Endodermal cell (in vitro differentiated cells): ENCODE measurements at places on chromosomes 5 and 9. TPM values are rescaled to one million over a fixed set of nuclear protein-coding genes. Genes with fewer than 3 reads are reported as not detected.

GRCh38 chr5:87258507-87258906 is 9.2 kb upstream of the RASA1 start:
- no peak for DNase-seq
- no peak overlapping the region for H3K4me3 ChIP-seq
- no peaks in the 10 kb centered on the region for H3K4me1 ChIP-seq
- H3K27me3 ChIP-seq = no peaks in the 10 kb centered on the region

ZNF782 gene
- total RNA-seq = 5.0 to 10.9 TPM (median 7.3 TPM) in 3 replicates

DNA sequence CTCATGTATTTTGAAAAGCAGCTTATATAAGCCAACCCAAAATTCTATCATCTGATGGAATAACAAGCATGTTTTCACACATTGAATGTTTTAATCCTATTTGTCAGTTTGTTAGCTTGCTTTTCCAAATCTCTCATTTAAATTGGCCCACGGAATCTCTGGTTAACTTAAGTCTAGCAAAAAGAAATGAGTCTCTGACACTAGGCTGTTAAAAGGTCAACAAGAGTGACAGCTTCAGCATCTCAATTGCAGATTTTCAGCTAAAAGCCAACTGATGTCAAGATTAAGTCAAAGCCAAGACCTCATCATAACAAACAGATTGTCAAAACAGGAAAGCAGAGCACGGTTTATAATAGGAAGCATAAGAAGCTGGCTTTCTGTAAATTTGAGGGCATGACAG is 49.4 kb upstream of the CDH9 start:
- no peak overlapping the region for H3K4me3 ChIP-seq
- DNase-seq = no peak
- no peak overlapping the region for H3K27ac ChIP-seq
- no peaks in the 10 kb centered on the region for H3K4me1 ChIP-seq

SPACA9 gene
- 3.4 to 5.4 TPM (median 3.4 TPM) in 3 replicates for total RNA-seq

GRCh38 chr5:84327591-84327990 is 57.1 kb downstream of the EDIL3 start:
- H3K27me3 ChIP-seq = no peaks in the 10 kb centered on the region
- no peaks in the 10 kb centered on the region for H3K4me1 ChIP-seq
- no peaks in the 10 kb centered on the region for H3K36me3 ChIP-seq

MARCHF6 gene
- 149 to 172 TPM (median 157 TPM) in 3 replicates for total RNA-seq

GRCh38 chr9:3018691-3019230 is 174.9 kb upstream of the PUM3 start:
- no peaks in the 10 kb centered on the region for H3K27me3 ChIP-seq
- no peaks in the 10 kb centered on the region for H3K4me1 ChIP-seq
- no peak for DNase-seq
- H3K36me3 ChIP-seq = no peaks in the 10 kb centered on the region
- H3K4me3 ChIP-seq = no peak overlapping the region

PCA3 gene
- not detected in 2 replicates for total RNA-seq

- peaks cover 11% of the 10 kb centered on the region for H3K4me1 ChIP-seq
- no peak overlapping the region for H3K4me3 ChIP-seq
- no peaks in the 10 kb centered on the region for H3K36me3 ChIP-seq
- H3K27ac ChIP-seq = no peak overlapping the region
Measured at GRCh38 chr5:150338546-150338945, 19.0 kb upstream of the TCOF1 start.

DNA sequence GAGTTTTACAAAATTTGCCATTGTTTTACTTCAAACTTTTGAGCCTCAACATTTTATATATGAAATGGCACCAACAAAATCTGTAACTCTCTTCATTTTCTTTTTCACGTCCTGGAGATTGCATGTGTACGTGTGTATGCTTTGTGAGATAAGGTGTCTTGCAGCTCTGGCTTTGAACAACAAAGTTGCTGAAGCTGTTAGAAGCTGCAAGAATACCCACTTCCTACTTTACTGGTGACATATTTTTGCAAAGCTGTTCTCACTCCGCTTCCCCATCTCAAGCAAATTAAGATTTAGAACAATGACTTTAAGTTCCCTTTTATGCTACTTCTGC is 41.8 kb downstream of the FYB1 start:
- H3K4me3 ChIP-seq = no peak overlapping the region
- H3K27ac ChIP-seq = no peak overlapping the region
- no peak for DNase-seq
- no peaks in the 10 kb centered on the region for H3K27me3 ChIP-seq
- no peaks in the 10 kb centered on the region for H3K4me1 ChIP-seq

- H3K4me1 ChIP-seq = no peaks in the 10 kb centered on the region
- H3K4me3 ChIP-seq = no peak overlapping the region
- H3K27me3 ChIP-seq = no peaks in the 10 kb centered on the region
Measured at GRCh38 chr5:111945535-111945934, 188.5 kb upstream of the NREP start.

CDX1 gene
- not detected in 3 replicates for total RNA-seq

GRCh38 chr9:114033397-114034103 is 44.5 kb downstream of the AMBP start:
- H3K4me3 ChIP-seq = no peak overlapping the region
- H3K27me3 ChIP-seq = no peaks in the 10 kb centered on the region
- DNase-seq = peak; percentile 87
- H3K36me3 ChIP-seq = peaks cover 43% of the 10 kb centered on the region

GRCh38 chr9:108787690-108788048 is 68.1 kb downstream of the ACTL7B start:
- H3K27ac ChIP-seq = no peak overlapping the region
- no peaks in the 10 kb centered on the region for H3K36me3 ChIP-seq
- no peak for DNase-seq
- H3K4me1 ChIP-seq = no peaks in the 10 kb centered on the region
- no peak overlapping the region for H3K4me3 ChIP-seq

GRCh38 chr5:180860273-180860886 is 696 bp downstream of the ZFP62 start:
- no peaks in the 10 kb centered on the region for H3K4me1 ChIP-seq
- H3K36me3 ChIP-seq = peaks cover 14% of the 10 kb centered on the region
- H3K27ac ChIP-seq = peak overlapping the region; percentile 73

C9orf50 gene
- not detected in 3 replicates for total RNA-seq

GRCh38 chr5:134290443-134290842 is 64.6 kb upstream of the PPP2CA start:
- no peak for DNase-seq
- no peak overlapping the region for H3K4me3 ChIP-seq
- H3K36me3 ChIP-seq = no peaks in the 10 kb centered on the region
- H3K4me1 ChIP-seq = no peaks in the 10 kb centered on the region
- H3K27me3 ChIP-seq = no peaks in the 10 kb centered on the region

DNA sequence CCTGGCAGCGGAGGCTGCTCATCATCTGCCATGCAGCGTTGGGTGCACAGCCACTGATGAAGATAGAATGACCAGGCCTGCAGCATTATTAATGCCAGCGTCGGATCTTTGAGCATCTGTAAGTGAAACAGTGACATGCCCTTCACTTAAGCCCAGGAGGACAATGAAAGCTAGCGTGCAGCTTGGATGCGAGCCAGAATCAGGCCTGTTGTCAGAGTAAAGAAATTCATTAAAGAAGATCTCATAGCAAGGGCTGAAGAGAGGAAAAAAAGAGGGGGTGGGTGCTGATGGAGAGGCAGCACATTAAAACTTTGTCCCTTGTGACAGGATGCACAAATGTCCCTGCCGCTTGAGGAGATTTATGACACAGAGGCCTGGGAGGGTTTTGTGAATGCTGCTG is 186.1 kb upstream of the MAST4 start:
- H3K27me3 ChIP-seq = no peaks in the 10 kb centered on the region
- no peak for DNase-seq
- no peaks in the 10 kb centered on the region for H3K4me1 ChIP-seq
- no peaks in the 10 kb centered on the region for H3K36me3 ChIP-seq
- no peak overlapping the region for H3K4me3 ChIP-seq

DNA sequence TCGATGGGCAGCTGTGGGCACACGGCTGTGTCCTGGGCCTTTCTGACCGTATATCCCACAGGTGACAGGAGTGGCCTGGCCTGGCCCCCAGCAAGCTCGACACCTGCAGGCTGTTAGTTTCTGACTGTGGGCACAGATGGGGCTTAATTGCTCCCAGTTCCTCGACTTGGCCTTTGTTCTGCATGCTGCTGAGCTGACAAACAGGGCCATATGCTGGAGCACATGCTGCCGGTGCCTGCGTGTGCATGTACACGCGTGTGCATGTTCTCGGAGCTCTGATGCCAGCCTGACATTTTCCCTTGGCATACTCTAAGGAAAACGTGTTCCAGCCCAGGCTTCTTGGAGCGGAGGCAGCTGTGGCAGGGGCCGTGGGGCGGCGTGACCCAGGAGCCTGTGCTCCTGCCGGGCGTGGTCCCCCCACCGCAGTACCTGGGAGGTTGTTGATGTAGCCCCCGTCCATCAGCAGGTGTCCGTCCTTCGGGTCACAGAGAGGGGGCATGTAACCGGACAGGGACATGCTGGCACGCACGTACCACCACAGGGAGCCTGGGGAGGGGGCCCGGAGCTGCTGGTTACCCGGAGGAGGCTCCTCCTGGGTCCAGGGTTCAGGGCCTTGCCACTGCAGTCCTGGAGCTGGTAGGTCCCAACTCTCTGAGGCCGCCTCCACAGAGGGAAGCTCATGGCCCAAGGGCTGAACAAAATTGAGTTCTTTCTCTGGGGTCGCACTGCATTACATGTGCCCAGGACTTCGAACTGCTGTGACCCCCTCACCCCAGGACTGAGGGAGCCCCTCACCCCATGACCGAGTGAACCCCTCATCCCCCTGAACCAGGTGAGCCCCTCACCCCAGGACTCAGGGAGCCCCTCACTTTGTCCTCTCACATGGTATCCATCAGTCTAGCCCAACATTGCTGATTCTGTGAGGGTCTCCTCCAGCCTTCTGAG is 4.1 kb upstream of the NSMF start:
- no peak overlapping the region for H3K4me3 ChIP-seq
- H3K27ac ChIP-seq = no peak overlapping the region
- H3K4me1 ChIP-seq = no peaks in the 10 kb centered on the region
- no peaks in the 10 kb centered on the region for H3K27me3 ChIP-seq
- no peaks in the 10 kb centered on the region for H3K36me3 ChIP-seq
- DNase-seq = no peak

DNM1 gene
- 40.6 and 55.8 TPM in 2 replicates for total RNA-seq

DNA sequence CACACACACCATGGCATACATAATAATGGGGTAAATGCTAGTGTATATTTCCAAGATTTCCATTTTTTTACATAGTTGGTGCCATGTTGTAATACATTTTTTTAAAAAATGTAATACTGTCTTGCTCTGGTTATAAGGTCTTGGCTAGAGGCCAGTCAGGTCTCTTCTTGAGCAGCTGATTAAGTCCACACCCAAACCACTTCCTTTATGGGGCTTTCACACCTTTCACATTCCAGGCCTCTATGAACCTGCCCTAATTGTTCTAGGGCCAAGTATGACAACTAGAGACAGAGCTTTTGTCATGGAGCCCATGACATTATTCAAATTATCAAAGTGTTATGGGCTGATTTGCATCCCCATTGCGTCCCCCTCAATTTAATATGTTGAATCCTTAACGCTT is 495.6 kb upstream of the CTNND2 start:
- no peaks in the 10 kb centered on the region for H3K36me3 ChIP-seq
- H3K4me1 ChIP-seq = no peaks in the 10 kb centered on the region
- no peak for DNase-seq
- no peak overlapping the region for H3K4me3 ChIP-seq
- no peak overlapping the region for H3K27ac ChIP-seq

GRCh38 chr5:111781200-111781599 is 24.2 kb upstream of the NREP start:
- peaks cover 7% of the 10 kb centered on the region for H3K4me1 ChIP-seq
- no peak for DNase-seq
- H3K4me3 ChIP-seq = no peak overlapping the region
- no peak overlapping the region for H3K27ac ChIP-seq

DNA sequence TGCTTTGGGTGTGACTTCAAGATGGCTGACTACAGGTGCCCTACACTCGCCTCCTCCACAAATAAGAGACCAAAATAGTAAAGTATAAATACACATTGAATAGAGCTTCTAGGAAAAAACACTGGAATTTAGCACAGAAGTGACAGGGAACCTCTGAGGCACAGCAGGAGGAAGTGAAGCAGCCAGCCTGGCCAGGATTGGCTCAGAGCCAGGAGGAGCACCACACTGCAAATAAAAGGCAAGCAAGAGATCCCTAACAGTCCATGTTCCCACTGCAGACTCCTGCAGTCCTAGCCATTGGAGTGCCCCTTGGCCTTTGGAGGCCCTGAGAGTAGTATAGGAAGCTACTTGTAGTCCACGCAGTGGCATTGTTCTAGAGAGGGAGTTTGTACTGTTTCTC is 186.7 kb upstream of the TLX3 start:
- no peak overlapping the region for H3K4me3 ChIP-seq
- no peak overlapping the region for H3K27ac ChIP-seq
- no peaks in the 10 kb centered on the region for H3K4me1 ChIP-seq

FOXD4L3 gene
- total RNA-seq = 0.15 and 0.16 TPM in 2 replicates

DNA sequence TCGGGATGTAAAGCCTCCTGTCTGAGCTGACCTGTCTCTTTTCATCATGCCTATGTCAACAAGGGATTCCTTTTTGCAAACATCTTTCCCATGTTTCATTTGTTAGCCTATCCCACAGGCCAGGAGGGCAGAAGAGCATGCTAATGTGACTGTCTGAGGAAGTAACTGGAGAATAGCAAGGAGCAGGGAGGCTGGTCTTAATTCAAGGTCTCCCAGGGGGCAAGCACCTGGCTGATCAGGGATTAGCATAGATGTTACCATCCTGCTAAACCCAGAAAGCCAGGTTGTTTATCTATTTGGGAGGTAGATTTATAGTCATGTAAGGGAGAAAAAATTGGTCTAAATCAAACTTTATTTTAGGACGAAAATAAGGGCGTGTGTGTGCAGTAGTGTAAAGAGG is 36.7 kb upstream of the MAP1B start:
- DNase-seq = peak; percentile 64
- no peaks in the 10 kb centered on the region for H3K27me3 ChIP-seq
- H3K4me3 ChIP-seq = no peak overlapping the region
- H3K27ac ChIP-seq = no peak overlapping the region
- H3K4me1 ChIP-seq = peaks cover 7% of the 10 kb centered on the region

DNA sequence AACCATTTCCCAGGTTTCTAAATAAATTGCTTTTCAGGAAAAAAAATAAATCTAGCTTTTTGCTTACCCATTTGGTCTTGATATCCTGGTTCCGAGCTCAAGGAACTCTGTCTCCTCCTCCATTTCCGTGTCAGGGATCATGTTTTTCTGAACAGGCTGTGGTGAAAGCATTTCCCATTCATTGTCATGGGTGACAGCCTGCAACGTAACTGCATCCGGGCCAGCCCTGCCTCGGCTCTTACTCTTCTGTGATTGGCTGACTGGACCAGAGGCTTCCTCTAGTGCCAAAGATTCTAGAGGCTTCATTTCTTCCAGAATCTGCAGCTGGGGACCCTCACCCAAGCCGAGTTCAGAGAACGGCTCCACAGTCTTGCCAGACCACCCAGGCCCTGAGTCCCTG is 61.0 kb upstream of the PCA3 start:
- H3K4me1 ChIP-seq = peaks cover 10% of the 10 kb centered on the region
- DNase-seq = no peak
- H3K27ac ChIP-seq = no peak overlapping the region

GRCh38 chr5:177509991-177510566 is 453 bp upstream of the DOK3 start:
- H3K27me3 ChIP-seq = no peaks in the 10 kb centered on the region
- no peak for DNase-seq
- H3K36me3 ChIP-seq = peaks cover 56% of the 10 kb centered on the region
- no peak overlapping the region for H3K27ac ChIP-seq
- H3K4me3 ChIP-seq = no peak overlapping the region
